ENCODE measurements at places on chromosomes 2 and 18. TPM values are rescaled to one million over a fixed set of nuclear protein-coding genes. Genes with fewer than 3 reads are reported as not detected.

ABCB6 gene
- 21.5 TPM for total RNA-seq

REG3A gene
- total RNA-seq, result not detected

VWA3B gene
- 0.52 TPM for total RNA-seq

ACAA2 gene
- 287 TPM for total RNA-seq

CPO gene
- total RNA-seq, result 0.25 TPM

SCLY gene
- 10.9 TPM for total RNA-seq

TSPYL6 gene
- total RNA-seq, result 0.08 TPM

RASGRP3 gene
- total RNA-seq, result 69.2 TPM

GYPC gene
- total RNA-seq, result 98.8 TPM

SOS1 gene
- total RNA-seq, result 20.6 TPM

SERPINB13 gene
- not detected for total RNA-seq

All from left ventricle myocardium inferior (tissue), 1 donor.